ENCODE measurements at places on chromosomes 5 and 9.

DNA sequence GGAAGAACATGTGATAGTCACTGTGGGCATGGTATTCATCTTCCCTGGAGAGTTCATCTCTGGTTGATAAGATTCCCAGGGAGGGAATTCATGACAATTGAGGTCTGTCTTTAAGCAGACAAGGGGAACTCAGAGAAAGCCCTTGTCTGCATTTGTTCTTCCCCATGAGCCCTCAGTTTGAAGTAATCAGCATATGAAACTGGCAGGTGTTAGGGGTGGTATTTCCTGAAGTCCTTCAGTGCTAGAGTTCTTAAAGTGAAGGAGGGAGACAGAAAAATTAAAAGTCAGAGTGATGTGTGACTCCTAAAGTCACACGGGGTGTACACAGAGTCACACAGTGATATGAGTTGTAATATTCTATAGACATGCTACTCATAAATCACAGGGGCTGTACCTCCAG, 60.6 kb upstream of the SYK start:
- no peak for DNase-seq

DNA sequence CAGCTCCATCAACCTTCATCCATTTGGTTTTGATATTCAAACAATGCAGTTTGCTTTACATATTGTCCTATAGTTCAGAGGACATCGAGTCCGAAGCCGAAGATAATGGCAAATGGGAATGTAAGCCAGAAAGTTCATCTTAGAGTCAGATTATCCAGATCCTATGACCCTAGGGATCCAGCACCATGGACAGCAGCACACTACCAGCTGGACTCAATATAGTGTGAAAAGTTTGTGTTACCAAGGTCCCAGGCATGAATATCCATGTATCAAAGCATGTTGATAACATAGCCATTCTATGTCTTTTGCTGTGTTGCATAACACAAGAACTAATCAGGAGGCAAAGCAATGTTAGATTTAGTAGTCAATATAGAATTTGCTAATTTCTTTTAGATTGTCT, 46.3 kb downstream of the FSTL4 start:
- DNase-seq: no peak

GRCh38 chr9:135241381-135242048, 154.0 kb downstream of the OLFM1 start:
- no peak for DNase-seq

DNA sequence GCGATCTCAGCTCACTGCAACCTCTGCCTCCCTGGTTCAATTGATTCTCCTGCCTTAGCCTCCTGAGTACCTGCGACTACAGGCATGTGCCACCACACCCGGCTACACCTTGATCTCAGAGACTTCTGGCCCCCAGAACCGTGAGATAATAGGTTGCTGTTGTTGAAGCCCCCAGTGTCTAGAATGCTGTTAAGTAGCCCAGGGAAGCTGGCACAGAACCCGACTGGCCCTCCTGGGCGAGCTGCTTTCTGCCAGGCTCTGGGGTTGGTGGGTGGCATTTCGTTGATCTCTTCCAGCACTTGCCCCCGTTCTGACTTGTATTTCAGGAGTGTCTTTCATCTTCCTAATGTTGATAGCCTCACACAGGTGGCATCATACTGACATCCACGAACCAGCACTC, 807.1 kb downstream of the CDH9 start:
- no peak for DNase-seq

- DNase-seq: no peak
These were observed 1413.6 kb upstream of the ACO1 start for GRCh38 chr9:30970812-30971211.

- no peak for DNase-seq
These were observed 316.1 kb downstream of the TLE1 start for GRCh38 chr9:81373294-81373693.

DNA sequence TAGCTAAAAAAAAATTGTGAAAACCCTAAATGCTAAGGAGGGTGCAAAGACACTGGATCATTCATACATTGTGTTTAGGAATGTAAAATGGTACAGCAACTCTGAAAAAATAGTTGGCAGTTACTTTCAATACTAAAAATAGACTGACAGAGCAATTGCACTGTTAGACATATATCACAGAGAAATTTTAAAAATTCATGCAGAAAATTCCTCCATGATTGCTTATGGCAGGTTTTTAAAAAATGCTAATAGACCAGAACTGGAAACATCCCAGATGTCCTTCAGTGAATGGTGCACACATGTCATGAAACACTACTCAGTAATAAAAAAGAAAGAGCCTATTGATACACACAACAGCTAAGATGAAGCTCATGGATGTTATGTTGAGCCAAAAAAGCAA, 349.8 kb upstream of the DAB2 start:
- DNase-seq: no peak

DNA sequence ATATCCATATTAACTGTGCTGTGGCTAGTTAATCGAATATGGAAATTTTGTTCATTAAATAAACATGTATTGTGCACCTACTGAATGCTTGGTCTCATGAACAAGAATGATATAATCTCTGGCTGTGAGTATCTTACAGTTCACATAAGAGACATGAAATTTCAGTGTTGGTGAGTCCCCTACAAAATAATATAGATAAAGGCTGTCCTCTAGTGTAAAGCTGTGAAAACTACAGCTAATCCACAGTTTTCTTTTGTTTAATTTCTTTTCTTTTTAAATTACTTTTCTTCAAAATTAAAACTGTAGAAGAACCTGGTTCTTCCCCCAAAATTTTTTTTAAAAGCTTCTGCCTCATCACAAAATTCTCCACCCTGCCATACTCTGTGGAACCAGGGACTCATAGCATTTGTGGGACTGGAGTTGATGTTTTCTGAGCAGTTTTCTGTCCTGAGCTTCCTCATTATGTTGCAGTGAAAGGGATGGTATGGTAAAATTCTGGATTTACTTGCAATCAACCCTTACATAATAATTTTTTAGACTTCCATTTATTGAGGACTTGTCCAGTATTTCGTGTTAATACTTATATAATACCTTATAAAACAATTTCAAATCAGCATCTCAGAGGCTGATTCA, 135.0 kb downstream of the STK32A start:
- DNase-seq: no peak

- peak; percentile 16 for DNase-seq
These were observed 34.2 kb upstream of the IL7R start for GRCh38 chr5:35822511-35822910.

DNA sequence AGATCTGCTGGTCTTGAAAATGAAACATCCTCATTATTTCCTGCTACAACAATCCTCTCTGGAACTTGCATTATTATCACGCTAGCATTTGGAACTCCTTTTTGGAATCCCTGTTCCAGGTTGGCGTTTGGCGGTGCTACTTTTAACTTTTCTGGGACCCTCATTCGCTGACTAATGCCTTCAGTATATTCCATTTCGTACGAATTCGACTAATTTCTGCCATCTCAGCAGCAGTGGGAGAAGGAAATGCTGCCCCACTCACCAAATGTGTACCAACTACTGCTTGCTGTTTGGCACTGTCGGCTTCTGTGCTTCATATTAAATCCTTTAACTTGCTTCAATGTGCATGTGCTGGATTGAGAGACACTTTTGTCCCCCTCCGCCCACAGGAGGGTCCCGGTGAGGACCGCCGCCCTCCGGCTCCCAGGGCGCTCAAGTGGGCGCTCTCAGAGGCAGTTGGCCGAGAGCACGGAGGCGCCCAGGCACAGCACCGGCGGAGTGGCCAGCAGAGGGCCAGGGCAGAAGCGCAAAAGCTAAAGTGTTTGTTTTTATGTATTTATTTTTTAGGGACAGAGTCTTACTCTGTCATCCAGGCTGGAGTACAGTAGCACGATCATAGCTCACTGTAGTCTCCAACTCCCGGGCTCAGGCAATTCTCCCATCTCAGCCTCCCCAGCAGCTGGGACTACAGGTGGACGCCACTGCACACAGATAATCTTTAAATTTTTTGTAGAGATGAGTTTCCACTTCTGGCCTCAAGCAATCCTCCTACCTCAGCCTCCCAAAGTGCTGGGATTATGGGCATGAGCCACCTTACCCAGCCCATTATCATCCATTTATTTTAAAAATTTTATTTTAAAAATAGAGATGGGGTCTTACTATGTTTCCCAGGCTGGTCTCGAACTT, 11.9 kb downstream of the PDE6A start:
- DNase-seq: no peak

DNA sequence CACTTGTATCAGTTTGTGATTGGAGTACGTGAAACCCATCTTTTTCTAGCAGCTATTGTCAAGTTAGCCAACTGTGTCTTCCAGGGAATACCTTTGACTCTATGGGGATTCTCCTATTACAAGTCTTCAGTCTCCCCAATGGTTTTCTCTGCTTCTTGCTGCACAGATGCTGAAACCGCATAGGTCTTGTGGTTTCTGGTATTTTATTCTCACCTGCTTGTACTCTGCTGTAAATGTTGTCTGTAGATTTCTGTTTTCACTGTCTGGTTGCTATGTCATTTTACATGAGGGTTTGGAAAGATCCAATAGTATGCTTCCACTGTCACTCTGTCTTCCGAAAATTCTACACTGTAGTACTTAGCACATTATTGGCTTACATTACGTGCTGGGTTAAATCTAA, 1196.9 kb upstream of the C9orf72 start:
- DNase-seq: no peak
